ENCODE measurements at places on chromosomes 2 and 18. TPM values are rescaled to one million over a fixed set of nuclear protein-coding genes. Genes with fewer than 3 reads are reported as not detected.

Gene RIT2
- not detected for total RNA-seq

Gene MYOM1
- total RNA-seq = 0.19 TPM

Gene ATP6V1C2
- 0.28 TPM for total RNA-seq

Gene TTN
- under 0.01 TPM for total RNA-seq

Gene SIX3
- total RNA-seq = 0.39 TPM

Gene ACVR1C
- total RNA-seq = 0.05 TPM

Gene BOK
- 33.3 TPM for total RNA-seq

Gene GAREM2
- 6.1 TPM for total RNA-seq

Gene STARD6
- not detected for total RNA-seq

Gene MDH1B
- total RNA-seq = 1.1 TPM

Gene PMS1
- total RNA-seq = 6.4 TPM

Gene ACMSD
- total RNA-seq = not detected

Gene ARL4C
- total RNA-seq = 55.9 TPM

Gene DOK6
- not detected for total RNA-seq

Gene SATB2
- total RNA-seq = 3.6 TPM

Gene USP34
- total RNA-seq = 53.9 TPM

All from A549 treated with GW870086 at 1 μM for 4 hours (cell line).